ENCODE measurements at places on chromosomes 6 and 20.

DNA sequence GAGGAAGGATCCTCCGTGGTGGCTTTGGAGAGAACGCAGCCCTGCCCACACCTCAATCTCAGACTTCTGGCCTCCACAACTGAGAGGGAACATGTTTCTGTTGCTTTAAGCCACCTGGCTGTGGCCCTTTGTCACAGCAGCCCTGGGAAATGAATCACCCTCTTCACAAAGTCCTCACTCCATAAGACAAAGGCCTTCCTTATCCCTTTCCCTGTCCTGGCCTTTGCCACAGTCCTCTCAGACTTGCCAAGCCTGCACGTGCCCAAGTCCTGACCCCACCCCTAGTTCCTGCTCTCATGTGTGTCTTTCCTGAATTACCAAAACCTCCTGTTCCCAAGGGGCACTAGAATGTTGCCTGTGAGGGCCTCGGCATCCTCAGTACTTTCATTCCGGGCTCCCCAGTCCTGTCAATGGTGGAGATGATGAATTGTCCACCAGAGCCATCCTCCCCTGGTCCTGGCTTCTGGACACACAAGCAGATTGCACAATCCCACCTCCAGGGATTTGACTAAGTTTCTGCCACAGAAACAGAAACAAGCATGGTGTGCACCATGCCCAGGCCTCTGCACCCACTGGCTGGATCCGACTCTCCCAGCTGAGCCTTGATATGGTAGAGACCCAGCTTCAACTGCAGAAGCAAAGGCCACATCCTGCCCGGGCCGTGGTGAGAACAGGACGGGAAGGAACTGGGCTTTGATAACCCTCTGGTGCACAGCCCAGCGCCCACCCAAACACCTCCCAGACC lies 232.6 kb upstream of the PDE10A start:
- DNase-seq = no peak

GRCh38 chr20:17622086-17622850 lies 52.4 kb downstream of the DSTN start:
- DNase-seq = no peak

GRCh38 chr6:33927616-33928015 lies 123.8 kb upstream of the MLN start:
- no peak for DNase-seq

GRCh38 chr6:160004419-160005175 lies 35.7 kb downstream of the IGF2R start:
- DNase-seq = no peak

DNA sequence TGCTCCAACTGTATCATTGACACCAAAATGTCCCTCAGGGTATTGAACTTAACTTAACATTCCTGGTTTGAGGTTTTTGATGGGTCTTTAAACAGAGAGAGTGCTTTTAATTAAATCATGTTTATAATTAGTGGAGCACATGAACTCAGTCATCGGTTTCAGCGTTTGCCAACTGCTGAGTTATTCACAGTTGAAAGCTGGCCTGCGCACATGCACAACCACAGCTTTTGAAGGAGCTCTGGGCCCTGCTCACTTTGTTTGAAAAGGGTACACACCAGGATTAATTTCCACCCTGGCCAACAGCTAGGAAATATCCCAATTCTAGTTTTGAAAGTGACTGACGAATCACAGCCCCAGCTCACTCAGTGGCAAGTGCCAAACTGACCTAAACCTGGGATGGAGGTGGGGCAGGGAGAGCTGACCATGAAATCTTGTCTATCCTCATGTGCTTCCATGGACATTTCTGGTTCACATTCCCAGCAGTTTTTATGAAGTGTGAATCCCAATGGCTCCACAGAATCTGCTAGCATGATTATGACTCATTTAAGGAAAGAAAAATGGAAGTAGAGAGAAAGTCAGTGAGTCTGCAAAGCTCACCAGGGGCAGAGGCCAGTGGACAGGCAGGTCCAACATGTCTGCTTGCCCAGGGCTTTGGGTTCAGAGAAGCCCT lies 247.8 kb downstream of the FNDC1 start:
- no peak for DNase-seq

DNA sequence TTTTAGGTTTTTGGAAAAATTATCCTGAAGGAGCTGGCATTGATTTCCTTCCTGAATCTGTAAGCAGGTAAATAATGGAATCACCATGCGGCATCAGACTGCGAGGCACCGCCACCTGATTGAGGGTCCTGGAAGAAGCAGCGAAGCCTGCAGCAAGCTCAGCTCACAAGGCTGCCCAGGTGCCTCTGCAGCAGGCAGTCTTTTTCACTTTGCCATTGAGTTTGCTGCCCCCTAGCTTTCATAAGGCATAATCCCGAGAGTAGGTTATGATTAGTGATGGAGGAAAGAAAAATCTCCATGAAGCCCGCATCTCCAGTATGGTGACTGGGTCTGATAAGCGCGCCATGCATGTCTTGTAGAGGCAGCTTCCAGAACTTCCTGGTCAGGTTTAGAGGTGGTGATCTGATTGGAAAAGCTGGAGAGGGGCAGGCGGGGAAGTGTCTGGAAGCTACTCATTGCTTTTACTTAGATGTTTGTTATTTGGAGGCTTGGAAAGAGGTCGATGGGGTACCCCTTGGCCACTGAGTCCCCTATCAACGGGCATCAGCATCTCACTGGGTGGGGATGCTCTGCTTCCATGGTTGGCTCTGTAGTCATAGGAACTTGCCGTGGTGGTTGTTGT lies 26.7 kb downstream of the IYD start:
- no peak for DNase-seq

DNA sequence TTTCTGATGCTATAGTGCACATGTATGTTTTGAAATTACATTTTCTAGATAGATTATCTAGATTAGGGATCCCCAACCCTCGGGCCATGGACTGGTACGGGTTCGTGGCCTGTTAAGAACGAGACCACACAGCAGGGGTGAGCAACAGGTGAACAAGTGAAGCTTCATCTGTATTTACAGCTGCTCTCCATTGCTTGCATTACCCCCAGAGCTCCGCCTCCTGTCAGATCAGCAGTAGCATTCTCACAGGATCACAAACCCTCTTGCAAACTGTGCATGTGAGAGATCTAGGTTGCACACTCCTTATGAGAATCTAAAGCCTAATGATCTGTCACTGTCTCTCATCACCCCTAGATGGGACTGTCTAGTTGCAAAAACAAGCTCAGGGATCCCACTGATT lies 10.4 kb downstream of the CEP57L1 start:
- DNase-seq = no peak

DNA sequence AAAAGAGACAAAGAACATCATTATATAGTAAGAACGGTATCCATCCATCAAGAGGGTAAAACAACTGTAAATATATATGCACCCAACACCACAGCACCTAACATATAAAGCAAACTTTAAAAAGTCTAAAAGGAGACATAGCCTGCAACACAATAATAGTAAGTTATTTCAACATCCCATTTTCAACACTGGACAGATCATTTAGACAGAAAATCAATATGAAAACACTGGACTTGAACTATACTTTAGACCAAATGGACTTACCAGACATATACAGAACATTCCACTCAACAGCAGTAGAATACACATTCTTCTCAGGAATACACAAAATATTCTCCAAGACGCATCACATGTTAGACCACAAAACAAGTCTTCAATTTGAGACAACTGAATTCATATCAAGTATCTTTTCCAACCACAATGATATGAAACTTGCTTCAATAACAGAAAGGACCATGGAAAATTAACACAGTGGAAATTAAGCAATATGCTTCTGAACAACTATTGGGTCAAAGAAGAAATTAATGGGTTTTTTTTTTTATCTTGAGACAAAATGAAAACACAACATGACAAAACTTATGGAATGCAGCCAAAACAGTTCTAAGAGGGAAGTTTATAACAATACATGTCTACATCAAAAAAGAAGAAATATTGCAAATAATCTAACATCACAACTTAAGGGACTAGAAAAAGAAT lies 23.9 kb upstream of the ASF1A start:
- DNase-seq = no peak

DNA sequence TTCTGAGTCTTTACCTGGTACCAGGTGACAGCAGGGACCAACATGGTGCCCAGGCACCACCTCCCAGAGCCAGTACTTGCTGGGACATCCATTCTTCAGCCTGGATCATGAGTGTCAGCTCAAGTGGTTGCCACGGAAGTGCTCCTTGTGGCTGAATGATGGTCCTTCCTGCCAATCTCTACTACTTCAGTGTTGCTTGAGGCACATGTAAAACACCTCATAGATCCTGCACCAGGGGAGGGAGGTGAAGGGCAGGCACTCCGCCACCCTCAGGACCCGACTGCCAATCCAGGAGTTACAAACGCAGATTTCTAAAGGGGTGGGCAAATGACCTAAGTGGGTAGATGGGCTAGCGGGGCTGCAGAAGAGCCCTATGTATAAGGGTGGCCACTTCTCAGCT lies 226.0 kb downstream of the PREX1 start:
- DNase-seq = no peak

DNA sequence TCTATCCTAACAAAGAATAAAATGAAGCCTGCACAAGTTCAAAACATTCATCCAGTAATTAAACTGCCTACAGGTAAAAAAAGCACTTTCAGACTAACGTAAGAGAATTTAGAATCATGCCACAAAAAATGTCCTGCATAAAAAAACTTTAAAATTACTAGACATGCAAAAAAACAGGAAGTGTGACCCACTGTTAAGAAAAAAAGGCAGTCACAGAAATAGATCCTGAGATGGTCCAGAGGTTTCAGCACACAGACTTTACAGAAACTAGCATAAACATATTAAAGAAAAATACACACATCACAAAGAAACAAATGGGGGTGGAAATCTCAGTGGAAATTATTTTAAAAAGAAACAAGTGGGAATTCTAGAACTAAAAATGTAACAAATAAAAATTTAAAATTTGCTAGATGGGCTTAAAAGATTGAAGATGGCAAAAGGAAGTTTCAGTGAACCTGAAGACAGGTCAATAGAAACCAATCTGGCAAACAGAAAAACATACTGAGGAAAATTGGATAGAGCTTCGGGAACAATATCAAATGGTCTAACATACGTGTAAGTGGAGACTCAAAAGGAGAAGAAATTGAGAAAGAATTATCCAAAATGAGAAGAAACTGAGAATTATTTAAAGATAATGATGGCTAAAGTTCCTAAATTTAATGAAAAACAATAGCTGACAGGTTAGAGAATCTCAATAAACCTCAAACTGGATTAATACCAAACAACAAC lies 3.4 kb upstream of the ZNF133 start:
- no peak for DNase-seq

DNA sequence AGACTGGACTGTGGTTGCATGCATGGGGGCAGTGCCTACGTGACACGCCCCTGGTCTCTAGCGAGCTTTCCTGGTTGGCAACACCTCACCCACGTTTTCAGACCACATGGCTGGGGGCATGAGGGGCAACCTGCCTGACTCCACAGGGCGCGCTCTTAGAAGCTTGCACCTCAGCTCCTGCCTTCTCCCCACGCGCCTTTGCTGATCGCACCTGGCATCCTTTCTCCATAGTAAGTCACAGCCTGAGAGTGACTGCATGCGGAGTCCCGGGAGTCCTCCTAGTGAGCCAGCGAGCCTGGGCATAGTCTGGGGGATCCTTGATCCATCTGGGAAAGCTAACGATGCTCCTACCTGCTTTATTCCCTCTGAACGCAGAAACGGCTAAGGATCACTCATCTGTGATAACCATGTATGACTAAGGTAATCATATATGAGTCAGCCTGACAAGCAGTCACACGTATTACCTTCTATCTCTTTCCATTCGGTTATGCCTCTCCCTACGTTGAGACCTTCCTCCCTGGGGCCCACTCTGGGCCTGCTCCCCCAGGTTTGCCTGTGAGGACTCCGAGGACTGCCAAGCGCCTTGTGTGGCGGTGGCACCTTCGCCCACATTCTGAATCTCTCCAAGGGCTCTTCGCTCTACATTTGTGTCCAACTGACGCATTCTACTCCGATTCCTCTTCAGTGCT lies 4.5 kb downstream of the TCFL5 start:
- no peak for DNase-seq
